Effector memory CD4-positive, alpha-beta T cell (primary cell): ENCODE measurements at places on chromosomes 11 and 22.
A peak's percentile ranks its signal among the peaks of the same experiment; 100 is the strongest.

DNA sequence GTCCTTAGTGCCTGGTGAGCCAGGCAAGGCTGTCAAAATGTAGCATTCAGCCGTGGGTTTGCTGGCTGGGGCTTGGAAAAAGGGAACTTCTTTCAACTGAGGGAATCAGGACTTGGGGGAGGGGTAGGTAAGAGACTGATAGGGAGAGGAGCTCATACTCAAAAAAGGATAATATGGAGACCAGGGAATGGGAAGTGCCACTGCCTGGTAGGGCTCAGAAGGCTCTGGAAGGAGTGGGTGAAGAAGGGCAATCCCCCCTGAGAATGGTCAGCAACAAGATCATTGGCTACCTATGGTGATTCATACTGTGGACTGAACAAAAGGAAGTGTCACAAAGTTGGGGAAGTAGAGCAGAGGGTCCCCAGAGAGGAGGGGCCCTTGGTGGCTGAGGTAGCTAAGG lies 1.9 kb downstream of the CNGA4 start:
- H3K4me3 ChIP-seq = no peak overlapping the region
- no peak overlapping the region for H3K27ac ChIP-seq
- no peak for DNase-seq
- H3K27me3 ChIP-seq = no peaks in the 10 kb centered on the region
- no peaks in the 10 kb centered on the region for H3K36me3 ChIP-seq

DNA sequence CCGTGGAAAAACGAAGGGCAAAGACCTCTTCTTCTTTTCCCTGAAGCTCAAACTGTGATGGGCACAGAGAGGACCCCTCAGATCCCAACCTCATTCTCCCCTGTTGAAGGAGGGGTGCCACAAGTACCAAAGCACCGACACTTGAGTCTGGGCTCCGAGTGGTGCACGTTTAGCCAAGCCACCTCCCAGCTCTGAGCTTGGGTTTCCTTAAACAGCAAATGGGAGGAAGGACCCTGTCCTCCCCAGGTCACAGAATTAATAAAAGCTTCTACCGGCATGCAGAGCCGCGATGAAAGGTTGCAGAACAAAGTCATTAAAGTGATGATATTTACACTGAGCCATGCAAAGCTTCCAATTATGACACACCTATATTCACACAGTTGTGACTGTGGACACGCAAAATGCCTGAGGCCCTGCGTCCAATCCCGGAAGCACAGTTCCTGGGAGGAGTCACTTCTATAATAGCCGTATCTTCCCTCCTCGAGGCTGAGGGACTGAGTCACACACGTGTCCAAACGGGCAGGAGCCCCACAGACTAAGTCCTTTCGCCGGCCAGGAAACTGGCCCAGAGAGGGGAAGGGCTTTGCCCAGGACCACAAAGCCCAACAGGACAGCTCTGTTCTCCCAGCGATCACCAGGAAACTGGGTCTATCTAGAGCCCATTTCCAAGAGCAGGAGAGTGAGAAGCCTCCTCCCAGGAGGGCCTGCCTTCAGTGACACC lies 922 bp upstream of the CSNK1E start:
- no peaks in the 10 kb centered on the region for H3K36me3 ChIP-seq
- no peaks in the 10 kb centered on the region for H3K27me3 ChIP-seq
- DNase-seq = no peak
- no peak overlapping the region for H3K4me3 ChIP-seq
- H3K4me1 ChIP-seq = peaks cover 35% of the 10 kb centered on the region
- H3K27ac ChIP-seq = peak overlapping the region; percentile 92

- H3K4me3 ChIP-seq = no peak overlapping the region
- H3K27ac ChIP-seq = no peak overlapping the region
- no peaks in the 10 kb centered on the region for H3K36me3 ChIP-seq
- H3K27me3 ChIP-seq = no peaks in the 10 kb centered on the region
- DNase-seq = no peak
Observed at GRCh38 chr11:14443638-14444037, 56.0 kb downstream of the COPB1 start.

GRCh38 chr22:46484861-46485595 lies 52.4 kb downstream of the CELSR1 start:
- H3K27ac ChIP-seq = no peak overlapping the region
- H3K4me3 ChIP-seq = no peak overlapping the region
- H3K36me3 ChIP-seq = no peaks in the 10 kb centered on the region

DNA sequence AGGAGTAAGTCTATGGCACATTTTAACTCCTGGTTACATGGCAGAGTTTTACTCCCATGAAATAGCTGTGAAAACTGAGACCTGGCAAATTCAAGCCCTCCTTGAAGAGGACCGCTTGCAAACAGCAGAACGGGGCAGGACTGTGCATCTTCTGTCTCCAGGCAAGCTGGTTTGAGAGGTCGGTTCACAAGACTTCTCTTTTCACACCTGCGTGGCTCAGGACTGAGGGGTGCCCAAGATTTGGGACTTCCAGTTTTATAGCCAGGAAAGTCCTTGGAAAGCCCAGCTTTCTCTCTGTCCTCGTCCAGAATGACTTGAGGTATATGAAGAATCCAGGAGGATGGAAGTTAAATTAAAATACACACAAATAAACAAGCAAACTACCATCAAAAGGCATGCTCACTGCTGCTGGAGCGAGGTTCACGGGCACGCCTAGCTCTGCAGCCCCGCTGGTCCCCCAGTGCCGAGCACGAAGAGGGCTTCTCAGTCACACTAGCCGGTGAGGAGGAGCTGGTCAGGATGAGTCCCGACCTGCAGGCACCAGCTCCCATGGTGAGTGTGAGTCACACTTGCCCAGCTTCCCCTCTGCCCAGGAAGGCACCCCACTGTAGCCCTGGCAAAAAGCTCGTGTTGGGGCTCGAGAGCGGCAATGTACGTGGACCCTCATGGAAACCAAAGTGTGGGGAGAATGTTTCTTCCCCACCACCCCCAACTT lies 1382.4 kb downstream of the BRD1 start:
- no peaks in the 10 kb centered on the region for H3K4me1 ChIP-seq
- DNase-seq = no peak
- H3K4me3 ChIP-seq = no peak overlapping the region
- H3K36me3 ChIP-seq = no peaks in the 10 kb centered on the region
- H3K27ac ChIP-seq = no peak overlapping the region
- no peaks in the 10 kb centered on the region for H3K27me3 ChIP-seq

GRCh38 chr11:122754553-122755322 lies 83.6 kb upstream of the CRTAM start:
- DNase-seq = peak; percentile 7
- peaks cover 5% of the 10 kb centered on the region for H3K4me1 ChIP-seq
- H3K4me3 ChIP-seq = no peak overlapping the region
- no peaks in the 10 kb centered on the region for H3K27me3 ChIP-seq
- H3K27ac ChIP-seq = no peak overlapping the region
- H3K36me3 ChIP-seq = no peaks in the 10 kb centered on the region

- H3K27ac ChIP-seq = no peak overlapping the region
- no peaks in the 10 kb centered on the region for H3K27me3 ChIP-seq
- no peak overlapping the region for H3K4me3 ChIP-seq
- H3K36me3 ChIP-seq = no peaks in the 10 kb centered on the region
- no peaks in the 10 kb centered on the region for H3K4me1 ChIP-seq
Observed at GRCh38 chr11:114605370-114605769, 9.8 kb upstream of the NXPE4 start.

DNA sequence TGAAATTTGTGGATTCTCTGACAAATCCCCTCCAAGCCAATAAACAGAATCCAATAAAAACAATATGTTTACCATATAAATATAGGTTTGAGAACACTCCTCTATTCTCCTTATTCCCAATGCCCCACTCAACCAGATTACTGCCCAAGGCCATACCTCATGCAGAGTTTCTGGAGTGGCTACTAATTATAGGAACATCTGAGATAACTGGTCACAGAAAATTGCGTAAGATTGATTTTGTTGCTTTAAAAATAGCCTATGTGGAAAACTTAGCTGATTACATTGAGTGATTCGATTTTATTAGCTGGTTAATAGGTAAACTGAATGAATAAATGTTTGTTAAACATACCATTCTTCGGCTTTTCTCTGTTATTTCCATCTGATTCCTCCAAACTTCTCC lies 48.0 kb downstream of the ME3 start:
- no peaks in the 10 kb centered on the region for H3K4me1 ChIP-seq
- H3K36me3 ChIP-seq = no peaks in the 10 kb centered on the region
- H3K27me3 ChIP-seq = no peaks in the 10 kb centered on the region
- DNase-seq = no peak
- H3K4me3 ChIP-seq = no peak overlapping the region

- no peaks in the 10 kb centered on the region for H3K27me3 ChIP-seq
- H3K36me3 ChIP-seq = no peaks in the 10 kb centered on the region
- H3K4me1 ChIP-seq = peaks cover 4% of the 10 kb centered on the region
- no peak overlapping the region for H3K27ac ChIP-seq
- no peak for DNase-seq
Observed at GRCh38 chr11:118295815-118296454, 8.6 kb upstream of the CD3E start.

DNA sequence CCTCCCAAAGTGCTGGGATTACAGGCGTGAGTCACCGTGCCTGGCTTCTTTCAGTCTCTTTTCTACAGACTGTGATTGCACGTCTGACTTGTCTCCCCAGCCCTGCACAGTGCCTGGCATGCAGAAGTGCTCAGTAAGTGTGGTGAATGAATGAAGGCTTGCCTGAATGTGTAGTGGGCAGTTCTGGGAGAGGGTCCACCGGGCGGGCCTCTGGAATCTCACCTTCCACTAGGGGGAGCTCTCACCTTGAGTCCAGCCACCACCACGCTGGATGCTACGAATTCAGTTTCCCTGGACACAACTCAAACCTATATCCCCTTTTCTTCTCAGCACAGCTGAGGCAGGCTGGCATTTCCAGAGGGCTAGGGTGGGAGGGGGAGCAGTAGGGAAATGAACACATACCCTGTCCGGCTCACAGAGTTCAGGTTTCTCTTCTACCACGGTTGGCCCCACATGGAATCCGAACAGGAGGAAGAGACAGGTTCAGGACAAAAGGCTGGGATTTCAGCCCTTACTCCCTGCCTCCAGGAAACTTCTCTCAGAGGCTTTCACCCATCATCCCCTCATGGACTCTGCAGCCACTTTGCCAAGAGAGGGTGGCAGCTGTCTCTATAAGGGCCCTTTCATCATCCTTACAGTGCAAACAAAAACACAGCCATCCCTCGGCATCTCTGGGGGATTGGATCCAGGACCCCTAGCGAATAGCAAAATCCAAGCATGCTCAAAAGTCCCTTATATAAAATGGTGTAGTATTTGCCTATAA lies 86.8 kb downstream of the NECTIN1 start:
- no peak overlapping the region for H3K4me3 ChIP-seq
- H3K36me3 ChIP-seq = no peaks in the 10 kb centered on the region
- DNase-seq = no peak
- no peaks in the 10 kb centered on the region for H3K27me3 ChIP-seq
- no peak overlapping the region for H3K27ac ChIP-seq

DNA sequence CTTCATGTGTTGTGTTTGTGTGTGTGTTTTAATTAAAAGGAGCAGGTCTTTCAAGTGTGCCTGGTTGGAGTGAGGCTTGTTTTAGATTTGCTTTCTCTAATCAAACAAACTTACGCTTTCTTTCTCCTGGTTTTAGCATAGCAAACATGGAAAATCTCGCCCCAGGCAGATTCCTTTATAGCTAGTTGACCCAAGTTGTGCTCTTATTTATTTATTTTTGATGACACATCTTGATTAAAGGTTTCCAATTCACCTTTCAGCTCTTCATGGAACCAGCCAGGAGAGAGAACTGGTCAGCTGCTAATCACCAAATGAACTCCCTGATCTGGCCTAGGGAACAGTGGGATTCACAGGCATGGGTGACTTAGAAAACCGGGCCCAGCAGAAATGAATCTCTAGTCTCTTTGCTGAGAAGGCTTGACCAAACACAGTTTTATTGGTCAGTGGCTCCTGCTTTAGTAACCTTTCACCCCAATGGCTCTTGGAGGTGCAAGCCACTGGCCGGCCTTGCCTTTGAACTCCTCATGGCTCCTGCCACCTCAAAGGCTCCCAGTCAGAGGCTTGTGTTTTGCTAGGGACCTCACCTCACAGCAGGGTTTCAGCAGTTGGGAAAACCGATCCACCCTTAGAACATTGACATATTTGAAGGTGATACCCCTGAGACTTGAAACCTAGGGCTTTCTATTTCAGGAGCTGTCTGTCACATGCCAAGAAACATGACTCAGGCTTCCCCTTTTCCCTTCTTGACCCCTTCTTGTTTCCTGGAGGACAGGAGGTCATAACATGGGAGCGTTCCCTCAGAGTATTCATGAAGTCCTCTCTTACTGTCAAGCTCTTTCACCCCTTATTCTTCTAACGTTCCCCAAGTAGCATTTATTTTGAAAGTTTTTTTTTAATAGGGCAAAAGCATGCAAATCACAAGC lies 48.8 kb downstream of the EXT2 start:
- H3K27ac ChIP-seq = no peak overlapping the region
- no peaks in the 10 kb centered on the region for H3K36me3 ChIP-seq
- no peaks in the 10 kb centered on the region for H3K4me1 ChIP-seq
- DNase-seq = no peak
- H3K27me3 ChIP-seq = no peaks in the 10 kb centered on the region
- H3K4me3 ChIP-seq = no peak overlapping the region

- no peak for DNase-seq
- no peak overlapping the region for H3K4me3 ChIP-seq
- H3K4me1 ChIP-seq = no peaks in the 10 kb centered on the region
- H3K36me3 ChIP-seq = no peaks in the 10 kb centered on the region
- no peaks in the 10 kb centered on the region for H3K27me3 ChIP-seq
- no peak overlapping the region for H3K27ac ChIP-seq
Observed at GRCh38 chr11:94028436-94028835, 7.3 kb downstream of the HEPHL1 start.

DNA sequence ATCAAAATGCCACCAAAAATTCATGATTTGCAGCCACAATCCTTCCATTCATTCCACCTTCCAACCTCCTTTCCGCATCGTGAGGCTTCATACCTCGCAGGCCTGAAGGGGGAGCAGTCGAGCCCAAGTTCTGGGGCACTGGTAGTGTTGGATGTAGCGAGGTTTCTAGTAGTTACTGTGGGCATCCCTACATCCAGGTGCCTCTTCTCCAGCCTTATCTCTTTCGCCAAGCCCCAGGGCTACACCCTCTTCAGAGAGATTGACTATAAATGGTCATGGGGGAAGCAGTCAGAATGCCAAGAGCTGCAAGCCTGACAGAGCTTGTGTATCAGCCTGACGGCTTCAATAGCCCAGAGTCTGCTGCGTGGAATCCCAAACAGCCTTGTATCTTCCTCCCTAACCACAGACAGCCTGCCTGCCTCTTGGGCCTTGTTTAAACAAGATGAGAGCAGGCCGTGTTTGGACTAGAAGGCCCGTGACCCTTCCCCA lies 28.9 kb downstream of the CLMP start:
- H3K4me1 ChIP-seq = no peaks in the 10 kb centered on the region
- H3K36me3 ChIP-seq = no peaks in the 10 kb centered on the region

DNA sequence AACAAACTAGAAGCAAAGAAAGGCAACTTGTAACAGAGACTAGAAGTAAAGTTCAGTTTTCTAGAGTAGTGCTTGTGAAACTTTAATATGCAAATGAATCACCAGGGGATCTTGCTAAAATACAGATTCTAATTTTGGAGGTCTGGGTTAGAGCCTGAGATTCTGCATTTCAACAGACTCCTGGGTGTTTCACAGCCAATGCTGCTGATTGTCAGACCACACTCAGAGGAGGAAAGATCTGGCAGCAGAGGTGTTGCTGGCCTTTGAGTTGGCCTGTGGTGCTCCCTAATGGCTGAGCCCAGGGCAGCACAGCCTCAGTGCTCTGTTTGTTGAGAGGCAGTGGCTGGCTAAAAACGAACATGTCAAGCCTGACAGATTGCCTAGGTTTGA lies 5.4 kb downstream of the CRY2 start:
- H3K4me3 ChIP-seq = no peak overlapping the region
- peaks cover 31% of the 10 kb centered on the region for H3K36me3 ChIP-seq
- peaks cover 16% of the 10 kb centered on the region for H3K4me1 ChIP-seq
- DNase-seq = no peak
